Activated CD8-positive, alpha-beta memory T cell treated with anti-CD3 and anti-CD28 coated beads for 48 hours (primary cell): ENCODE measurements at places on chromosomes 1 and 21.

DNA sequence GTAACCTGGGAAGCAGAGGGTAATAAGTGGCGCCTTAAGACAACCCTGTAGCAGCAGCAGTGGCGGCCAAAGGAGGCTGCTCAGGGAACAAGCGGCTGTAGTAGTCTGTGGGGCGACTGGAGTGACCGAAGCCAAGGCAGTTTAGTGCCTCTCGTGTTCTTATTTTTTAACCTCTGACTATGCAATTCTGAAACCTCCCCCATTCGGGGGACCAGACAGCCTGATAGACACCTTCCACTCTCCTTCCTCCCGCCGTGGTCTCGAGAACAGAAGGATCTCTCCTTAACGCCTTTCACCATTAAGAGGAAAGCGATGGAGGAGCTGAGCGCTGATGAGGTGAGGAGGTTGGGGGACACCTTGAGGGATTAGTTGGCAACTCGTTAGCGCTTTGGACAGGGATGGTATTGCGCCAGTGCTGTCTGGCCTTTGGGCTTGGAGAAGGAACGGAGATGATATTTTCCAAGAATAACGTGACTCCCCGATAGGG, 644 bp downstream of the UBE4B start:
- DNase-seq, result peak; percentile 4

DNA sequence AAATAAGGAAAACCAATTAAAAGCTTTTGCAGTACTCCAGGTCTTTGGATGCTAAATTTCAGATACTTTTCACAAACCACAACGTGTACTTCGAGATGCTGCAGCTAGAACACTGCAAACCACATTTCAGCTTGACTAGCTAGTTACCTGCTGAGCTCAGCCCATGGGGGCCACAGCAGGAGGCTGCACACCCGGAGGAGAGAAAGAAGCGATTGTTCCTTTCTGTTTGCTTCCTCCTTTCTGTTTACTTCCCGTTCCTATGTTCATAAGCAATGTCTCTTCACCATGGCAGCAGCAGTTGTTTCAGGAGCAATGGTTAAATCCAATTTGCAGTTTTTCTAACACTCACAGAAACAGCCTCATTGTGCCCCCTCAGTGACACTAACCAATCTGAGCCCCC, 225.6 kb upstream of the FGGY start:
- no peak for DNase-seq

- no peak for DNase-seq
These were observed 359.1 kb downstream of the BARHL2 start for GRCh38 chr1:90357995-90358394.

DNA sequence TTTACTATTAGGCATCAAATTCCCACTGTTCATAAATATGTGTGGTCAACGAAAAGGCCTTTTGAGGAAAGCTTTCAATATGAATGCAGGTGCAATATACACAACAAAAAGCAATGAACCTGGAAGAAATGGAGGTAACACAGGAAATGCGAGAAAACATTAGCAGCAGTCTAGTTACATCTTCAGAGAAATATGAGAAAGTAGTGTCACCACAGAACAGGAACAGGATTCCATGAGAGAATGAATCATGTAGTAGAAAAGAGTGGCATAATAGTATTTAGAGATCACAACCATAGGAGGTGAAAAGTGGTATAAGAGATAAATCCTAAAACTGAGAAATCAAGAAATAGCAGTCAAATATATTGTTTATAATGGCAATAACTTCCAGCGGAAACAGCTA, 103.7 kb downstream of the AK5 start:
- DNase-seq, result no peak

DNA sequence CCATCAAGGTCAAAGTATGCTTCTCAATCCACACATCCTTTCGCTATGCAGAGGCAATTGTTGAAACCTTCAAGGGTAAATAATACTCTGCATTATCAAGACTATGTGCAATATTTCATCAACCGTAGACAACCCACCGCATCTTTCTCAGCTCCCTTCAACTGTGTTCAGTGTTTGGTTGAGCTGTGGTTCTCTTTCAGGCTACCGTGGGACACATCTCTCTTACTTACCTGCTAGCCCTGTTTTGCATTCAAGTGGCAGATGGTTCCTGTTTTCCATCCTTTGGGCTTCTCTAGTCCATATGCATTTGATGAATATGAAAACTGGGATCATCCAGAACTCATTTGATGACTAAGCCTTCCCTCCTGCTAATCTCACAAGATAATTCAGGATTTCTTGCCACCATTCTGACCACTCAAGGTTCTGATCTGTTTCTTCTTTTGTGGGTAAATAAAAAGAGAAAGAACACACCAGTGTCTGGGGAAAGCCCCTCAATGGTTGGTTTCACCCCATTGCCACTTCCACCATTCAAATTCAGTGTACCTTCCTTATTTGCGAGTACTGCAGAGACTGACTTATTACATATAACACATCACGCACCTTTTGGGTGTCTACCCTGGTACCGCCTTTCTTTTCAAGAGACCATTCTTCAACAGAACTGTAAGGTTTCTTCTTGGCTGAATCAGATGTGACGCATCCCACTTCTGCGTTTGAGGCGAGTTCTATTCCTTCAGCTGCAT, 61.7 kb downstream of the BACE2 start:
- no peak for DNase-seq

DNA sequence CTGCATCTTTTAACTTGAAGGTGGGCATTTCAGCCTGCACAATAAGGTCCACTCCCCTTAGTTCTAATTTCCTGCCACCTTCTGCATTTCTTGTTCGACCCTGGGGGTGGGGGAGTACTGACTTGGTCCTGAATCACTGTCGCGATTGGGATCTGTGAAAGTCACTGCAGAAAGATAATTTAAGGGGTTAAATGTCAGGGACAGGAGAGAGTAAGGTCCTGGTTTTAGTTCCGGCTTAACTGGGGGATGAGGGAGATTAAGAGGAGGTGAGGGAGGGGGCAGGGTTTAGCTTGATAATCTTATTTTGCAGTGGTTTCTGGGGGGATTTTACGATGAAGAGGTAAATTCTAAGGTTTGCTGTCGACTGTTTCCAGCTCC, 128.1 kb downstream of the MRPS6 start:
- no peak for DNase-seq

DNA sequence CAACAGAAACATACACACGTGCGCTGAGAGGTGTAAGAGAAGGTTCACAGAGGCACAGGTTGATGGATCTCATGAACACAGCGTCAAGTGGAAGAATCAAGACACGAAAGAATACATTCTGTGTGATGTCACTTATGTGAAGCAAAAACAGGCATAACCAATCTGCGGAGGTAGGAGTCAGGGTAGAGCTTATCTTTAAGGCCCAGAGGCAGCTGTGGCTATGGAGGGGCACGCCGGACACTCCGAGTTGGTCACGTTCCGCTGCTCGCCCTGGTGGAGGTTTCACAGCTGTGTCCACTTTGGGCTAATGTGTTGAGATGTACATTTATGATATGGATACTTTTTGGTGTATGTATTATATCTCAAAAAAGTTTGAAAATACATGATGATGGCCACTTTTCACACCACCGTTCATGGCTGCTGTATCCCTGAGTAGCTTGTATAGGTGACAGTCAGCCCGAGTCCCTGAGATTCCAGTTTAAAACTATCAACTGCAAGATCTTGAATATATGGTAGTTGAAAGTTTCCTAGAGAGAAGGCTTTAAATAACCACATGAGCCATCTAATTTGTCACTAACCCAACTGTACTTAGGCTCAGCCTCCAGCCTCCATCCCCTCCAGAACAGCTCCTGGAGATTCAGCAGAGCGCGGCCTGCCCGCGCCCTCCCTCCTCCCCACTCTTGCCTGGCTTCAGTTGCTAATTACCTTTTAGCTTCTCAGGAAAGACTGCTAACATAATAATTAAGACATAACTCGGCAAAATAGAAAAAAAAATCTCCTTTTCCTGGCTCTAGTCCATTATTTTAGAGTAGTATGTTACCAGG, 6.7 kb upstream of the ADARB1 start:
- no peak for DNase-seq

DNA sequence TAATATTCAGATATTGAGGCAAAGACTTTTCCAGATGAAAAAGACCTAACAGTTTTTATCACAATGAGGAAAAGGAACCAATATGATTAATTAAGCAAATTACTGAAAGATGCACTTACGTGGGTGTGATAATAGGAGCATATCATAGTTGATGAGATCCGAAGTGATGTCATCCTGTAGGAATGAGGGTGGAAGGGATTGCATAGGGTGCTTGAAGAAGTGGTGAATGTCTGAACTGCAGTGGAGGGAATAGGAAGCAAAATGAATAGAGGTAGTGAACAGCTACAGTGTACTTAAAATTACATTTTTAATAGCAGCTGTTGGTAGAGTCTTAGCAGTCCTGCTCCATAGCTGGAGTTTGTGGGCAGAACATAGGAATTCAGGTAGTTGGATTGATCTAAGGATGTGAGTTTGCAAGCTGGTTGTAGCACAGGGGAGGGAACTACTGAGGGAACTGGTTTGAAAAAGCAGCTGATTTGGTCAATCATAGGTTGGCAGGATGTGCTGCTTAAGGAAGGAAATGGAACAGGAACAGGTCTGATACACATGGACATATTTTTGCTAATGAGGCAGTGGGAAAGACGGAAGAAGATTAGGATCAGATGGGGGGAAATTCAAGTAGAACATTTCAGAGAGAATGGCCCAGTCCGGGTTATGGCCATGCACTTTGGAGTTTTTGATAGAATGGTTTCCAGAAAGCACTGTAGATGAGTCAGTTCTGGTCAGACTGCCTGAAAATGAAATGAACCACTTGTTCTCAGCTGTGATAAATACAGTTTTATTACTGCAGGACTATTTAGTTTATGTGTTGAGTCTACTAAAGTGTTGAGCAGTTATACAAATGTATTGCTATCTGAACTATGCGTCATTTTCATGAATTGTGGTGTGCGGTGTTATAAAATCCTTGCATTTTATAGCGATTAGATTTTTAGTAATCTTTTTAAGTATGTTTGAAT, 155.8 kb downstream of the RYR2 start:
- no peak for DNase-seq

GRCh38 chr1:201348211-201348566, 29.3 kb downstream of the TNNT2 start:
- DNase-seq, result peak; percentile 18

- no peak for DNase-seq
These were observed 160.9 kb upstream of the FMN2 start for GRCh38 chr1:239930686-239931262.

- DNase-seq, result no peak
These were observed 870 bp downstream of the FBXO28 start for GRCh38 chr1:224114787-224115175.

DNA sequence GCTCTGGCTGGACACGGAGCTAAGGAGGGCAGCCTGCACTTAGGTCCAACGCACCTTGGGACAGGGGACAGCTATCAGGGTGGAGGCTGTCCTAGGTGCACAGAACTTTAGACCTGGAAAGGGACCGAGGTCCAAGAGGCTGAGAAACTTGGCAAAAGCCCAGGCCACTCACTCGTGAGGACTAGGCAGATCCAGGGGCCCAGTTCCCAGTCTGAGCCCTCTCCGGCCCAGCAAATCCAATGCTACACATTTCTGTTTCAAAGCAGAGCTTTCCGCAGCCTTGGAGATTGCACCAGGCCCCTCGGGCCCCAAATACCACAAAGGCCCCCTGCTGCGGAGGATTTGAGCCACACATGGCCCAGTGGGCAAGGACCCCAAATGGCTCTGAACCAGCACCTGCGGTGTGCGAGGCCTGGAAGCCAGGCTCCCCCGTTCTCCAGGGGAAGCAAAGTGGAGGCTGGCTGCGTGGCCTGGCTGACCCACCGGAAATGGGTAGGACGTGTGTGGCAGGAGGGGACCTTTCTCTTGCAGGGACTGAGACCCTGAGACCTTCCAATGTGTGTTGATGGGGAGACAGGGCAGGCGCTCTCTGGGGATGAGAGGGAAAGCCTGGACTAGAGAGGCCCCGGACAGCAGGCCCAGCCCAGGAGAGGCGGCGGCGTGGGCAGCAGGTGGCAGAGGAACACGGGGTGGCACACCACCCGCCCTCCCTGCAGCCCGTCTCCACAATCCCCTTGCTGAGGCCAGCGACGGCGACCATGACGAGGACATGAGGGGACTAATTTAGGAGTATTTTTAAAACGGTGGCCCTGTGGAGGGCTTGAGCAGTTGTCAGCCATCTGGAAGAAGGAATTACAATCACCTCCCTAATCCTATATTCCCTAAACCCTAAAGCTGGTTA, 118.7 kb downstream of the CASZ1 start:
- DNase-seq, result no peak

DNA sequence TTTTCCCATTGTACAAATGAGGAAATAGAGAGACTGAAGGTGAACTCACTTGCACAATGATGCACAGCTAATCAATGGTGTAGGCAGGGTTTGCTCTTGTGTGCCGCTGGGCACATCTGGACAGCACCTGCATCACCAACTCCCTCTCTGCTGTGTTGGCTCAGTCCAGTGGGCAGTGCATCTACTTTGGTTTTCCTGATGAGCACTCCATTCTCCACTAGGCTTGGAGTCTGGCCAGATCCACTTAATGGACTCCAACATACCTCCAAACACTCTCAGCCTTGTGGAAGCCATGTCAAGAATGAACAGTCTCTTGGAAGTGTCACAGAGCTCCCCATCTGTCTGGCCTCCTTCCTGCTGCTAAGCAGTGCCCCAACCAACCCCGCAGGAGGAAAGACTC, 152.2 kb downstream of the HIVEP3 start:
- no peak for DNase-seq

DNA sequence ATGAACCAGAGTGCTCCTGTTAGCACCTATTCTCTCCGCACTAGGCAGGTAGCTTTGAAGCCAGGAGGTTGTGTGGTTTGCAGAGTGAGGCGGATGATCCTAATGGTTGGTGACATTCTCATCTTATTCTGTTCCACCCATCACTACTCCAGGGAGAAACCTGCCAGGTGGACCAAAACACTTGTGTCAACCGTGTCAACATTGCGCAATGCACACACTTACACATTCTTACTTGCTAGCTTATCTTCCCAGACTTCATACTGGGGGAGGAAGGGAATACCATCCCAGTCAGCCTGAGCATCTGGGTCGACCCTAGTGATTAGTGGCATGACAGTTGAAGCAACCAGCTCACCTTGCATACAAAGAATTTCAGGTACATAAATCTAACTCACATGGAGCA, 236.9 kb downstream of the RPS6KC1 start:
- DNase-seq, result no peak

- no peak for DNase-seq
These were observed 51.4 kb downstream of the MARK1 start for GRCh38 chr1:220579317-220579716.

DNA sequence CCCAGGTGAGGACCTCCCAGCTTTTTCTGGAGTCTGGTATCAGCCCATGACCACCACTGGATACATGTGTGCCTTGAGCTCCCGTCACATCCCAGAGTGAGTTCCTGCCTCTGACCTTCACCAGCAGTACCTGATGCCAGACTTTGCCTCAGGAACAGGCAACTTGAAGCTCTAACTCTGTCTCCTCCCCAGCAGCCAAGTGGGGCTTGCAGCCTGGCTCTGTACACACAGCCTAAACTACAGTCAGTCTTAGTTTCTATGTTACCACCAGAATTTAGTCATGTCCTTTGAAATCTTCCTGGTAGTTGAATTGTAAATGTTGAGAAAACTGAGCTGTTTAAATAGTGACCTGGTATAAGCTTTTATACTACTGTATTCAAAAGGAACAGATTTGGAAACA, 206.5 kb downstream of the LRRC40 start:
- no peak for DNase-seq
